CD4-positive, alpha-beta T cell (primary cell): ENCODE measurements at places on chromosomes 6 and 20.

DNA sequence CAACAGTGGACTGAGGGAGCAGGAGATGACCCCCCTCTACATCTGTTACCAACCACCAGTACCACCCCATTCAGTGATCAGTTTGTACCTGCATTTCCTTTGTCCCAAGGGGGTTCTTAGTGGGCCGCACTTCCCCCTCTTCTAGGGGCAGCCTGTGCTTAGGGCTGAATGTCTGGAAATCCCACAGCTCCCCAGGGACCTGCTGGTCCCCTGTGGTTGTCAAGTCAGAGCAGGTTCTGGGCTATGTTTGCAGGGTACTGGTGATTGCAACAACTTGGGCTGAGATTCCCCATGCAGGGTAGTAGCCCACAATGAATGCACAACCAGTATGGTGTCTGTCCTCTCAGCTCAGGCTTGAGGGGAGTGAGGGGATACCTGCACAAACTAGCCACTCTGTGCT lies 39.7 kb upstream of the COL10A1 start:
- no peak for DNase-seq

DNA sequence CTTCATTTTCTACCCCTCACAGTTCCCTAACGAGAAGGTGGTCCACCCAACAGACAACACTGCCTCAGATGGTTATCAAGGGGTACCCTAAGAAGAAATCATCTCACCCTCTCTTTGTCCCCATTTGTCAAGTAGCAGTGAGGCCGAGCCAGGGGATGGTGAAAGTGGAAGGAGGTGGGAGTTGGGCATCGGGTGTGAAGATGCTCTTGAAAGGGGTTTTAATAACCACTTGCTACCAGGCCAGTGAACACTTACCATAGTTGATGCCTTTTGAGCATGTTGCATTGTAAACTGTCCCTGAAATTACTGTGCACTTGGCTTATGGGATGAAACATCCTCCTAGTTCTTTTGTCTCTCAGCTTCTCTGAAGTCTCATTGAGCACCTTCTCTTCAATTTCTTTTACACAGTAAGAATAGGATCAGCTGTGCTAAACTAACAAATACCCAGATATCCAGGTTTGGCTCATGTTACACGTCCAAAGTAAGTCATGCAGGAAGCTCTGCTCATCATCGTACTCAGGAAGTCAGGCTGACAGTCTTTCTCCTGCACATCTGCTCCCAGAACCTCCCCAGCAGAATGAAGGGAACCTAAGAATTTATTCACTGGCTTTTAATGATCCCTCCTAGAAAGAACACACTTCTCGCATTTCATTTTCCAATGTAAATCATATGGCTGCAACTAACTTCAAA lies 13.3 kb downstream of the HLA-DPB1 start:
- DNase-seq = no peak

- no peak for DNase-seq
Measured at GRCh38 chr6:41967312-41968287, 26.0 kb upstream of the CCND3 start.

GRCh38 chr20:8151372-8151771 lies 19.3 kb downstream of the PLCB1 start:
- DNase-seq = no peak
